ENCODE measurements at places on chromosomes 11 and 22.

- no peak for DNase-seq
These were observed 73.6 kb upstream of the SUSD2 start for GRCh38 chr22:24107661-24108060.

GRCh38 chr22:46661221-46661851 is 41.1 kb downstream of the GRAMD4 start:
- DNase-seq: peak; percentile 92

- DNase-seq: no peak
These were observed 54.7 kb upstream of the PRDM11 start for GRCh38 chr11:45091563-45092403.

DNA sequence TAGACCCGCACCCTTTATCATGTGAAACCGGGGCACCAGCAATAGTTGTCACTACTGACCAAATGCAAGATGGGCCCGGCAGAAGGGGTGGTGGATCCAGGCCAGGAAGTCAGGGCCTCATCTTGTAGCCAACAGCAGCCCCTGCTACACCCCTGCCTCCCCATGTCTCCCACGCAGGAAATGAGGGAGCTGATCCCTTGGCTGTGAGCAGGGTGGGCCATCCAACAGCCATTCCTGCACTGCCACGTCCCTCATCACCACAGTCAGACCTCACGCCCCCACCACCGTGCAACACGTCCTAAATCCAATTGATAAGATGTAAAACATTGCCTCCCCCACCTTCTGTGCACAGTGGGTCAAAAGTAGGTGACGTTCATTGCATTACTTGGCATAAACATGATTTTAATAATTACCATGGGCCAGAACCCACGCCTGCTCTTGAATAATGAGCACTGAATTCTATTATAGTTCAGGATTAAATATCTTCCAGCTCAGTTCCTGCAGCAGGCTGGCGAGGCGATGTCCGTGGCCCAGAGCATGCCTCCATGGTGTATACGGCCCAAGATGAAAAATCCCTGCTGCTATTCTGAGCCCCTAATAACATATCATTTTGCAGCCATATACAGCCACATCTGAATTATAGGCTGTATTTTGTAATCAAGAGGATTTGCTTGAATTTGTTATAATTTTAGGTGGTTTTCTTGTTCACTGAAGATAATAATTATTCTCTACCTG is 1373.8 kb downstream of the BRD1 start:
- DNase-seq: no peak

GRCh38 chr11:107713009-107713408 is 1.2 kb upstream of the SLN start:
- no peak for DNase-seq

- no peak for DNase-seq
These were observed 40.2 kb downstream of the DIXDC1 start for GRCh38 chr11:111977146-111978027.

DNA sequence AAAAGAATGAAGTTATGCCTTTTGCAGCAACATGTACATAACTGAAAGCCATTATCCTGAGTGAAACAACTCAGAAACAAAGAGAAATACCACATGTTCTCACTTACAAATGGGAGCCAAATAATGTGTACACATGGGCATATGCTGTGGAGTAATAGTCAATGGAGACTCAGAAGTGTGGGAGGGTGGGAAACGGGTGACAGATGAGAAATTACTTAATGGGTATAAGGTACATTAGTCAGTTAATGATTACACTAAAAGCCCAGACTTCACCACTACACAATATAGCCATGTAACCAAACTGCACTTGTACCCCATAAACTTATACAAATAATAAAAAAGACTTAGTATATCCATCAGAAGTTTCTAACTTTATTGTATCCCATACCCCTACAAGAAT is 674.1 kb upstream of the ARHGAP42 start:
- no peak for DNase-seq

DNA sequence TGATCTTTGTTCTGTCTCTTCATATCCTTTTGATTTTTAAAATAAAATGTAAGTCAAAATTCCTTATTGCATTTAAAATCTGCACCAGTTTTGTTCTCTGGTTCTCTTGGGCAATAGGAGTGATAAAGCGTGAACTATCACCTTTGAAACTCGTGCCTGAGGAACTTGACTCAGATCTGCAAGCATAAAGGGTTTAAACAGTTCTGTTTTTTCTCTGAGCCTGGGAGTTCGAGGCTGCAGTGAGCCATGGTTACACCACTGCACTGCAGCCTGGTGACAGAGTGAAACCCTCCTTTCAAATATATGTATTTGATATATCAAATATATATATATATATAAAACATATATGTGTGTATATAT is 38.9 kb upstream of the CLMP start:
- no peak for DNase-seq

- DNase-seq: no peak
These were observed 6.1 kb upstream of the RNASEH2C start for GRCh38 chr11:65726660-65727059.

- no peak for DNase-seq
These were observed 125.6 kb upstream of the CSNK2A3 start for GRCh38 chr11:11478687-11479086.

DNA sequence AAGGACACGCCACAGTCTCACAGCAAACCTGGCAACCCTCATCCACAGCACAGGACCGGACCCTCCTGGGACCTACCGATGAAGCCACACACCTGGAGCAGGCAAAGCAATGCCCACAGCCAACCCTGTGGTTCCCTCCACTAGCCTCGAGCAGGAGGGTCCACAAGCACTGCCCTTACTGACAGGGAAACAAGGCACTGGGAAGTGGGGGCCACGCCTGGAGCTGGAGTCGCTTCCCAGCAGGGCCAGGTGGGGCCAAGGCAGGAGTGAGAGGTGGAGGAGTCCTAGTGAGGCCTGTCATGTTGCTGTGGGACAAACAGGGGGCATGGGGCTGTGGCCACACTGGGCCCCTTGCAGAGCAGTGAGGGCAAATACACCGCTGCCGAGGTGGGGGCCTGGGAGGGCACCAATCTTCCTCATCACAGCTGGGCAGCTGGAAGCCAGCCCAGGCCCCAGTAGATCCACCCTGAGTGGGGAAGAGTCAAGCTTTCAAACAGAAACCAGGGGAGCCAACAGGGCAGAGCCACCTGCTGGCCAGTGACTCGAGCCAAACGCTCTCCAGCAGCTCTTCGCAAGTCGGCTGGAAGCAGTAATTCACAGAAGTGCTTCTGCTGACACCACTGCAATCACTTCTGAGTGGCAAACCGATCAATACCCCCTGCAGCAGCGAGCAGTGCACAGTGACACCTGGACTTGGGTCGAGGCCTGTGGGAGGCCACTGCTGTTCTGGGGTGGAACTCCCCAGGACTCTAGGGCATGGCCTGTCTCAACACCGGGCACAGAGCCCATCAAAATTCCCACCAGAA is 13.7 kb downstream of the SULT4A1 start:
- peak; percentile 54 for DNase-seq

- peak; percentile 13 for DNase-seq
These were observed 4.7 kb downstream of the C11orf87 start for GRCh38 chr11:109426442-109427240.

- no peak for DNase-seq
These were observed 101.3 kb upstream of the GAL start for GRCh38 chr11:68583041-68583446.

GRCh38 chr11:103079833-103080232 is 12.1 kb downstream of the DCUN1D5 start:
- DNase-seq: no peak

DNA sequence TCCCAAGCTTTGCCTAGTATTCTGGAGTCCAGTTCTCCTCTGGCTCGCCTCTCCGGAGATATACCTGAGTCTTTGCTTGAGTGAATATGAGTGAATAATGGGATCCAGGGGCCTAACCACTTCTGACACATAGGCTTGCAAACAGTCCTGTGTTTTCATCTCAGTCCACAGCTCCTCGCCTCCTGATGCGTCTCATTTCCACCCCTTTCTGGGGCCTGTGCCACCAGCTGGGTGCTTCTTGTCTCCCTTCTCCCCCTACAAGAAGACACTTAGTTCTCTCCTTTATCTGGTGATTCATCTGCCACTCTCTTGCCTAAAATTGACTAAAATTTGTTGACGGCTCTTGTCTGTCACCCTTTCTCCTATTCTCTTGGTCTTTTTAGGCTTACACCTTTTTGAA is 44.6 kb downstream of the SFI1 start:
- no peak for DNase-seq

GRCh38 chr11:112355726-112356125 is 95.1 kb upstream of the PLET1 start:
- peak; percentile 26 for DNase-seq

GRCh38 chr11:19955660-19956059 is 204.6 kb downstream of the DBX1 start:
- DNase-seq: no peak

DNA sequence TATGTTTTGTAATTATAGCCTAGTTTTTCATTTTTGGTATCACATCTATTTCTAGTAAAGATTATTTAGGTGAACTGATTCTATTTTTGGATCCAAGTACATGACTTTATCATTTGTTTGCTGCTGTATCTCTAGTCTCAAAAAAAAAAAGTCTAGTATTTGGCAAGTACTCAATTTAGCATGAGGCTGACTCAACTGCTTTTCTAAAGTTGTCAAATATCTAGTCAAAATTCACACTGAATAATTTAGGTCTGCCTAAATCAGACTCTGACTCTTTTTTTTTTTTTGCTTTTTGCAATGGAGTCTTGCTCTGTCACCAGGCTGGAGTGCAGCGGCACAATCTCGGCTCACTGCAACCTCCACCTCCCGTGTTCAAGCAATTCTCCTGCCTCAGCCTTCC is 2.4 kb downstream of the OOSP4A start:
- DNase-seq: no peak

GRCh38 chr22:19242699-19243098 is 48.8 kb downstream of the CLTCL1 start:
- no peak for DNase-seq

GRCh38 chr22:25100948-25101347 is 98.7 kb upstream of the CRYBB3 start:
- no peak for DNase-seq

- no peak for DNase-seq
These were observed 81.8 kb upstream of the KCNQ1OT1 start for GRCh38 chr11:2781408-2782274.

DNA sequence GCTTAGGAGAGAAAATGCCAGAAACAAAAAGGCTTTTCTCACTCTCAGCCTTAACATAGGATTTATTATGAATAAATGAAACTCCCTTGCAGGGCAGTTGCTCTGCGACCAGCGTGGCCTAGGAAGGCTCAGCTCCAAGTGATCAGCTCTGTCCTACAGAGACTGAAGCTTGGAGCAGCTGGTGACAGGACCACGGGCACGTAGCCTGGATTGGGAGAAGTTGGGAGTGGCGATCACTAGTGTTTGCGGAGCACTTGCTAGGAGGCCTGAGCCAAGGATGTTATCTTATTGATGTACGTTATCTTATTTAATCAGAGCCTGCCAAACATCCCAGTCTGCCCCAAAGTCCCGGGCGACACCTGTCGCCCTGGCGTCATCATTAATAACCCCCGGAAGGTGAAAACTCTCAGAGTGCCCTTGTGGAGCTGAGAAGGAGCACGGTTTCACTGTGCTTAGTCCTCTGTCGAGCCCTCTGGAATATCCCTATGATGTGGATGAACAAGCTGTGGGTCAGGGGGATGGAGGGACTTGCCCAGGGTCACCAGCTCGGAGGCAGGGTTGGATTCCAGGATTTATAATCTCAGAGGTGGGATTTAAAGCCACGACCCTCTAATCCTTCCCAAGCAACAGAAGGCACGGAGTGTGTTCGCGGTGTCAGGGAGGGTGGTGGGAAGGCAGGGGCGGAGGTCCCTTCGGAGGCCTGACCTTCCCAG is 40.8 kb upstream of the SMIM38 start:
- DNase-seq: no peak

DNA sequence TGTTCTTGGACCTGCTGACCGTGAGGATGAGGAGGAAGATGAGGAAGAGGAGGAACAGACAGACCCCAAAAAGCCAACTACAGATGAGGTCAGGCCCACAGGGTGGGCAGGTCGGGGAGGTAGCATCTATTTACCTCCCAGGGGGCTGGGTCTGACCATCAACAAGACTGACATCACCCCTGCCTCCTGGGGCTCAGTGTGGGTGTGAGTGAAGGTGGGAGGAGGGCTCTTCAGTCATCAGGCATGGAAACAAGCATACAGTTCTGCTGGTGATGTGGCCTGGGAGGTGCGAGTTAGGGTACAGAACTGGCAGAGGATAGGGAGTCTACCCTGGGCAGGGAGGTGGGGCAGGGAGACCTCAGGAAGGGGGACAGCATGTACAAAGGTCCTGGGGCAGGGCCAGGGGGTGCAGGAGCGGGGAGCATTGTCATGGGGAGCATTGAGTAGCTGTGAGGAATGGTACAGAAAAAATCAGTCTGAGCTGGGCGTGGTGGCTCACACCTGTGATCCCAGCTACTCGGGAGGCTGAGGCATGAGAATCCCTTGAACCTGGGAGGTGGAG is 8.9 kb downstream of the PLCB3 start:
- DNase-seq: no peak

- no peak for DNase-seq
These were observed 428 bp downstream of the SCN3B start for GRCh38 chr11:123653827-123654565.

GRCh38 chr11:67352546-67353316 is 615 bp downstream of the POLD4 start:
- DNase-seq: peak; percentile 85

- DNase-seq: no peak
These were observed 866 bp downstream of the GP1BB start for GRCh38 chr22:19723983-19724827.

- no peak for DNase-seq
These were observed 2.2 kb downstream of the PHF21B start for GRCh38 chr22:45007391-45008185.

- no peak for DNase-seq
These were observed 1.5 kb downstream of the LMF2 start for GRCh38 chr22:50505776-50506610.

DNA sequence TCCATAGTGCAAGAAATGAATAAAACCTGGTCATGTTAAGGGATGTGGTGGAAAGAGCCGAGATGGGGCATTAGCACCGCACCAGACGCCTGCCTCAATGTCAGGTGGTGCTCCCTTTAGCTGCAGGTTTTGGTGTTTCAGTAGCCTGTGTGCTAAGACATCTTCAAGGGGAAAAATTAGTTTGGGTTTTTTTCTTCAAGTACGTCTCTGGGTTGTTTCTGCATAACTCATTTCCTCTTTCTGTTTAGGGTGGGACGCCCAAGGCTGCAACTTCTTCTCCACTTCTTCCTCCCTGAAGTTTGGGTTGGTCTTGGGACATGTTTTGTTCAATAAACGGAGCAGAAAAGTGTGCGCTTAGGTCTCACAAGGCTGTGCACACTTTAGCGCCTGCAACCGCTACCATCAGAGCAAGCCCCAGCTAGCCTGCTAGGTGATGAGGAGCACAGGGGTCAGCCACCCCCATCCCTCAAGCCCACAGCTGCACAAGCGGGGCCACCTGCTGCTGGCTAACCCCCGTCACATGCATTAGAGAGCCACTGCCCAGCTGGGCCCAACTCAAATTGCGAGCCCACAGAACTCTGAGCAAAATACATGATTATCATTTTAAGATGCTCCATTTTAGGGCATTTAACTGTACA is 1495.7 kb downstream of the TBC1D22A start:
- DNase-seq: no peak
